ENCODE measurements at places on chromosomes 6 and 20.

GRCh38 chr20:39638731-39639130 is 676.6 kb downstream of the DHX35 start:
- DNase-seq, result no peak

GRCh38 chr6:132725947-132726607 is 12.2 kb upstream of the VNN1 start:
- DNase-seq, result no peak

DNA sequence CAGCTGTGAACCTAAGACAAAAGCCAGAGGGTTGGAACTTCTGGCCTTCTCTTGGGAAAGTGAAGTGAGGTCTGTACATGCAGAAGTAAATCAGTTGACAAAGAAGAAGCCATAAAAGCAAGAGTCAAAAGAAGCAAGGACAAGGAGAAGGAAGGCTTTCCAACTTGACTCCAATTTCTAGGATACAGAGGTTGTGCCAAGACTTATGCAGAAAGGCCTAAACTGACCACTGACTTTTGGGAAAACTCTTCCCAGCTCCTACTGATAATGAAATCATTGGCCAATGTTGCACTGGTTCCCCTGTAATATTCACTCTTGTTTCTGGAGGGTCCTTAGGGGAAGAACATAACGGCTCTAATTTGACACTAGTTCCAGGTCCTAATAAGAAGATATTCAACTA is 29.3 kb upstream of the NT5E start:
- no peak for DNase-seq

GRCh38 chr6:15776458-15776980 is 113.7 kb upstream of the DTNBP1 start:
- no peak for DNase-seq

GRCh38 chr20:46132705-46133120 is 14.6 kb downstream of the CD40 start:
- peak; percentile 81 for DNase-seq
